Tibial nerve (tissue), 4 donors: ENCODE measurements at places on chromosomes 11 and 22. TPM values are rescaled to one million over a fixed set of nuclear protein-coding genes. Genes with fewer than 3 reads are reported as not detected.

DNA sequence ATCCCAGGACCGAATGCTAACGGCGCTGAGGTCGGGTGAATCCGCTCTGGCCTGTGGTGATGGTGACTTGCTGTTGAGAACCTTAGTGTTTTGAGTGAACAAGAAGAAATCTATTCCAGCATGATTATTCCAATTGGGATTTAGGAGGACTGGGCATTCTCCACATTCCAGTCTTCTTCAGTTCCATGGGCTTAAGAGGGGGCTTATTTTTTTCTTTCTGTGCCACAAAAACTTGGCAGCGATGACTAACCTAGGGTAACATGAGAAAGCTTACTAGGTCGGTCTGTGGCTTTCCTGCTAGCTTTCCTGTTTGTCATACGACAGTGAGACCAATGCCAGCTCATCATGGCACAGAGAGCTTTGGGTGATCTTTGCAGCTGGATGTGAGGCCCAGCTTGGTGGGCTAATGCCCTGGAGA, 62.9 kb upstream of the ATXN10 start:
- no peak for DNase-seq

DNA sequence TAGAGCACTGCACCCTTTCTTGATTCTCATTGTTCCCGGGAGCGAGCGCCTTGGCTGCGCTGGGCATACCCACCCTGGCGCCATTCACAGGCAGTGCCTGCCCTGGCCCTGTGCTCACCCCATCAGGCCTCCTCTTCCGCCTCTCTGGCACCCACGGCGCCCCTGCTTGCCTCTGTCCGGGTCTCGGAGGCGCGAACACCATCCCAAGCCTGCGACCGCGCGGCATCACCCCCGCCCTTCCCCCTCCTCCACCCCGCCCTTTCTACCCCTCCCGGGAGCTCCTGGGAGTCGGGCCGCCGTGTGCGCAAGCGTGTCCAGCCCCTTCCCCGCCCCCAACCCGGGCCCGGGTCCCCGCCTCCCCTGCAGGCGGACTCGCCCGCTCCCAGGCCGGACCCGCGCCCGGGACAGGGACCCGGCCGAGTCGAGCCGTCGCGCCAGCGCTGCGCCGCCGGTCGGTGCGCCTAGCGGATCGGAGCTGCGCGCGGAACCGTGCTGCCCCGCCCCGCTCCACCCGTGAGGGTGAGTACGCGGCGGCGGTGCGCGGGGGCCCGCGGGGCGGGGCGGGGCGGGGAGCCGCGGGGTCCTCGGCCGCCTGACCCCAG, at the start of gene ST3GAL4:
TSS of gene ST3GAL4 (plus strand) at position 363 of the 602 bp plus-strand sequence. CDS start 50,470 bp downstream, outside the sequence.
- peak; percentile 64 for DNase-seq

DNA sequence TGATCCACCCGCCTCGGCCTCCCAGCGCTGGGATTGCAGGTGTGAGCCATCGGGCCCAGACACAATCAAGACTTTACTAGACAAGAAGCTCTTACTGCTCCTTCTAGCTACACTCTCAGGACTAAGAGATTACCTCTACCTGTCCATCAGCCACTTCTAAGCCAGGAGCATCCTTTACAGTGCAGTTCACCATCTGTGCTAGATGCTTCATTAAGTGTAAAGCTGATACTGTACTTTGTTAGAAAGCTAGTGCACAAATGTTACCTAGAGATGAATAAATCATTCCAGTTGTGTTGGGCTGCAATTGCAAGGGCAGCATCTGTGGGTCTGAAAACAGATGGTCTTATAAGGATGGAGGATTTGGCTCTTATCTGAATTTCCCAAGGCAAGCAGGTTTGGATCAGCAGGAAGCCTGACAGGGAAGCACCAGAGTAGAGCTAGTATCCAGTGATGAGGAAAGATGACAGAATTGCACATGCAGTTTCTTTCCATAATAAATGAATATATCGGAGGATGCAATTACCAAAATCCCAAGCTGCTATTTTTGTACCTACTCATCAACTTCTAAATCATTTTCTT, 58.3 kb downstream of the FAM168A start:
- no peak for DNase-seq

GRCh38 chr22:39634530-39635405, 64.2 kb downstream of the CACNA1I start:
- no peak for DNase-seq

Gene GTSE1
- 3.3 TPM for total RNA-seq

- DNase-seq = no peak
These were observed 89.4 kb downstream of the SYN3 start for GRCh38 chr22:32968746-32969145.

DNA sequence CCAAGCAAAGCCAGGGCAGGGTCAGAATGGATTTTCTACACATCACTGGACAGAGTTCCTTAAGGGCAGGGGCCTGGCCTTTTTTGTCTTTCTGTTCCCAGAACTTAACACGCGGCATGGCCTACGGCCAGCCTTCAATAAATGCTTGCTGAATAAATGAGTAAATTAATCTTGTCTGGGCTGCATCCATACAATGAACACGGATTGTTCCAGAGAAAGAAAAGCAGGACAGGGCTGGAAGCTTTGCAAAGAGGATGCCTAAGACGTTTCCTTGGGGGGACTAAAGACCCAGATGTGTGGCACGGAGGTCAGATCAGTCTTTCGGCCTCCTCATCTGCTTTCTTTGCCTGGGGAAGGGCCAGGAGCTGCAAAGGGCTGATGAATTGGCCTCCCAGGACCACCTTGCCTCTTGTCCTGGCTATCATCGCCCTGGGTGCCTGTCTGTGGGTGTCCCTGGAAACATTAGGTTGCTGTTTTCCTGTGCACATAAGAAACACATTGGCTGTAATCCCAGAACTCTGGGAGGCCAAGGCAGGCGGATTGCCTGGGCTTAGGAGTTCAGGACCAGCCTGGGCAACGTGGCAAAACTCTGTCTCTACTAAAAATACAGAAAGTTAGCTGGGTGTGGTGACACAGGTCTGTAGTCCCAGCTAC, 20.8 kb upstream of the RFPL3 start:
- no peak for DNase-seq

DNA sequence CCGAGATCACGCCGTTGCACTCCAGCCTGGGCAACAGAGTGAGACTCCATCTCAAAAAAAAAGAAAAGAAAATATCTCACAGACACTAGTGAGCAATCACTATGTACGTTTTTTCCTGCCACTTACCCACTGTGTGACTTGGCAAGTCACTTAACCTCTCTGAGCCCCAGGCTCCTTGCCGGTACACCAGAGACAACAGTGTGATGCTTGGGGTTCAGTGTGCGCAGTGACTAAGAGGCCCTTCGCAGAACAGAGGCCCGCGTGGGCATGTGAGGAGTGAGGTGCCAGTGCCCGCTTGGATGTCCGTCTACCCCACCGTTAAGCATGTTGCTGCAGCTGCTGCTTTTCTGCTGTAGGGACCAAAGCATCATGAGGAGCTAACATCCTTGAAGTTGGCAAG, 6.7 kb downstream of the OAF start:
- DNase-seq = no peak

GRCh38 chr22:31272522-31273446, 19.5 kb downstream of the PIK3IP1 start:
- peak; percentile 78 for DNase-seq

Gene NAALADL1
- total RNA-seq = 18.6 TPM

GRCh38 chr11:22797047-22797446, 32.6 kb downstream of the SVIP start:
- no peak for DNase-seq

DNA sequence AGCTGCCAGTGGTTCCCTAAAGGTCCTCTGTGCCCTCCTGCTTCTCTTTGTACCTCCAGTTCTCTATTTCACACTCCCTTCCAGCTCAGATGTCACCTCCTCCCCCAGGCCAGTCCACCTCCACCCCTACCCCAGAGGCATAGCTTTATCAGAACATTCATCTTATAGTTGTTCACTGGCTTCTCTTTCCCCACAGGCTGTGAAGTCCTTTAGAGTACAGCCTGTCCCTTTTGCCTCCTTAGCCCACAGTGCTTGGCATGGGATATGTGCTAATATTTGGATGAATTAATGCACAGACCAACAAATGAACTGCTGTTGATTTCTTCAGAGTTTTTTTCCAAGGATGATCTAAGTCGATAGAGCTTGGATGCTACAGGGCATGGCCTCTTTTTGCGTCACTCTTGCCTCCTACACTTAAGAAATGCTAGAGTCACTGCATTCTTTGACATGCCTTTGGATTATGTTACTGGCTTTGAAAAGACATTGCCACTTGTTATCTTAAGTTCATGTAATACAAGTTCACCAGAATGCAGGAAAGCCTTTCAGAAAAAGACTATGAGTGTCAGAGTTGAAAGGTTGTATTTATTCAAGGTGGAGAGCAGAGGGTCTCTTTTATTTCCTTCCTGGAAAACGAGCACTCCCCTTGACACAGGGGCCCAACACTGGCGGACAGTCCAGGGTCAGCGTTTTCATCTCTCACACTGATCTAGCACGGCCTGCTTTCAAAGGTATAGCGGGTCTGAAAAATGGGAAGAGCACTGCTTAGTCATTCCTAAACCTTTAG, 75.7 kb downstream of the PISD start:
- DNase-seq = no peak

- no peak for DNase-seq
These were observed 72.3 kb downstream of the ARFGAP2 start for GRCh38 chr11:47104261-47104950.

- peak; percentile 28 for DNase-seq
These were observed 20.0 kb downstream of the TRMU start for GRCh38 chr22:46355369-46355995.

- DNase-seq = no peak
These were observed 41.7 kb downstream of the KCNJ4 start for GRCh38 chr22:38413085-38414008.

GRCh38 chr11:111776398-111777093, 10.4 kb upstream of the PPP2R1B start:
- DNase-seq = no peak

Gene CHRM1
- total RNA-seq = not detected

DNA sequence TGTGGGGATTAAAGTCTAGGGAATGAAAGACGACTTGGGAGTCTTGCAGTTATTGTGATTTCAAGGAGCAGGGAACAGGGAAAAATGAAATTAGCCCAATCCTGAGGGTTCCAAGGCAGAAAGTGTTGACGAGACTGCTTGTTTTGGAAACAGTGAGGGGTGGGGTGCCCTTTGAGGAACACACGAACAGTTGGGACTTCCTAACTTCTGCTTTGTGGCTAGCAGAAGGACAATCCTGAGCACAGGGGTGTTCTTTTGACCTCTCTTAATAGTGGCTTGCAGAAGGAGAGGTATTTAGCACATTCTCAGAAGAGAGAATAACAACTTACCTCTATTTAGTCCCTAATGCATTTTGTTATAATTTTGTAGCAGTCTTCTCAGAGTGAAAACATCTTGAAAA, 545.9 kb upstream of the ARHGAP42 start:
- no peak for DNase-seq

Gene DUSP8
- total RNA-seq = 10.8 TPM

Gene WEE1
- total RNA-seq = 19.2 TPM

- no peak for DNase-seq
These were observed 36.2 kb upstream of the TTC36 start for GRCh38 chr11:118491041-118491440.

DNA sequence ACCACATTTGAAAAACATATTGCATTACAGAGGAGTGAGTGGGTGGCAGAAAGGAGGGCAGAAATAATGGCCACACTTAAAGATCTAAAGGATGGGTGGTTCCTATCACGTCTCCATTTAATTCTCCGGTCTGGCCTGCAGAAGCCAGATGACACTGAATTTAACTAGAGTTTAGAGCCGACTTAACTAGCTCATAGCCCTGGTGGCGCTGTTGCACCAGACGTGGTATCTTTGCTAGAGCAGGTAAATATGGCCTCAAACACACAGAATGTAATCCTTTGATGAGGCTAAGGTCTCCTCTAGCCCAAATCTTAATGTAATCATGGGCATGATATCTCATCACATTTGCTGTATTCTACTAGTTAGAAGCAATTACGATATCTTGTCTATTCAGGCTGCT, 51.5 kb upstream of the GAL start:
- no peak for DNase-seq

DNA sequence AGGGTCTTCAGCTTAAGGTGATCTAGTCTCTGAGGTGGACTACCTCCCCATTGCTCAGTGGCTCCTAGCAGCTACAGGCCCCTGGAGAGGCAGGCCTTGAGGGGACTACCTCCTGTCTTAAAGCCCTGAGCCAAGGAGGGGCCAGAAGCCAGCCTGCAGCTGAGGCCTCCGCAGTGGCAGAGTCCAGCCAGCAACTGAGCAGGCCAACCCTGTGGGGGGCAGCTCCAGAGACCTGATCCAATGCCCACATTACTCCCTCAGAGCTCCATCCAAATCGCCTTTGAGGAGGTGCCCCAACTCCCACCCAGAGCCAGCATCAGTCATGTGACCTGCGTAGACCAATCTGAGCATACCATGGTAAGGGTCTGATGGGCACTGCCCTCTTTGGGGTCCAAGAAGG, 2.7 kb downstream of the C2CD2L start:
- no peak for DNase-seq

Gene WNT7B
- not detected for total RNA-seq

Gene NPAS4
- not detected for total RNA-seq
